ENCODE measurements at places on chromosomes 1 and 21. TPM values are rescaled to one million over a fixed set of nuclear protein-coding genes. Genes with fewer than 3 reads are reported as not detected.
A peak's percentile ranks its signal among the peaks of the same experiment; 100 is the strongest.

IKBKE gene
- 2.5 TPM for total RNA-seq

MCOLN2 gene
- 7.6 TPM for total RNA-seq

GFI1 gene
- total RNA-seq: 0.05 TPM

GSTM3 gene
- total RNA-seq: 288 TPM

ANKRD45 gene
- not detected for total RNA-seq

TNFRSF1B gene
- 2.0 TPM for total RNA-seq

WNT3A gene
- not detected for total RNA-seq

TIMM17A gene
- total RNA-seq: 116 TPM

OR2AK2 gene
- total RNA-seq: not detected

DNA sequence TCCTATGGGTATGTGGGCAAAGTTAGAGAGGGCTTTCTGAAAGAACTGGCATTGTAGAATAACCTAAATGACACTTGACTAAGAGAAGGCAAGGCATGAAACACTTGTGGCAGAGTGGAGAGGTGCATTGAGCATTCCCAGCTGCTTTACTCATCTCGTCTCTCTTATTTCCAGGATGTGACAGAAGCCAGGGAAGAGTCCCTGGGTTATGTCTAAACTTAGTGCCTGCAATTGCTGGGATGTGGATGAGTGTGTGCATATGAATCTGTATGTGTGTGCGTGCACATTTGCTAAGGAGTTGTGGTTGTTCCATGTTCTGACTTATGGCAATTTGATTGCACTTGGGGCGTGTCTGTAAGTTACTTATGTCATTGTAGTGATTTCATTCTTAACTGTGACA lies 1326.5 kb upstream of the B3GALT2 start:
- peak; percentile 84 for DNase-seq

GRCh38 chr1:62071695-62072094 lies 123.0 kb upstream of the L1TD1 start:
- DNase-seq: no peak

- DNase-seq: no peak
These were observed 48.5 kb upstream of the SCYL3 start for GRCh38 chr1:169941982-169942830.

DNA sequence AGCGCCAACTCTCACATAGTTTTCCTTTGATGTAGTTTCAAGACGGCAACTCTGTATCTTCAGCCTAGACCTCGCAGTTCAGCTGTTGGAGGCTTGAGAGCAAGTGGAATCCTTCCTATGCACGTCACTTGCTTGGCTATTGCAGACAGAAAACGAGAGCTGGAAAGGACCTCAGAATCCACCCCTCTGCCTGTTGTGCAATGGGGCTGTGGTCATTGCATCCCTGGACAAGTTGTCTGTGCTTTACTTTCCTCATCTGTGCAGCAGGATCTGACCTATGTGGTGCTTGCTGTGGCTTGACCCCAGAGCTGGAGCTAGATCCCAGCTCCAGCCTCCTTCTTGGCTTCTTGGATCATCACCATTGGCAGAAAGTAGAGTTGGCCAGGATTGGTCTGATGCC lies 50.0 kb upstream of the IGSF21 start:
- no peak for DNase-seq

GRCh38 chr21:32562915-32563314 lies 22.4 kb downstream of the TCP10L start:
- DNase-seq: no peak

DNA sequence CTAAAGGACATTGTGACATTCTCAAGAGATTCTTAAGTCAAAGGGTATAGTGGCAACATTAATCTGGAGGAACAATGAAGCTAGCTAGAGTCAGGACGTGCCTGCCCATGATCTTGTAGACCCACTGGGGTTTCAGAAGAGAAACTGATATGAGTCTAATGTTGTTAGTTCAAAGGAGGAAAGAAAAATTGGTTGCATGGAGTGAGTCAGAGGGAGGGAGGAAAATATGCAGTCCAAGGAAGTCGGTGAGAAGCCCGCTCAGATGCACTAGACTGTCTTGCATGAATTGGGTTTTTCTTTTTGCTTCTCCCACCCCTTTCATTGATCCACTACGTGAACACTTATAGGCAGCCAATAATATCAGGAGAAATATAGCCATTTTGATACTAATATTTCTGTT lies 53.8 kb upstream of the SYT14 start:
- DNase-seq: no peak

DNA sequence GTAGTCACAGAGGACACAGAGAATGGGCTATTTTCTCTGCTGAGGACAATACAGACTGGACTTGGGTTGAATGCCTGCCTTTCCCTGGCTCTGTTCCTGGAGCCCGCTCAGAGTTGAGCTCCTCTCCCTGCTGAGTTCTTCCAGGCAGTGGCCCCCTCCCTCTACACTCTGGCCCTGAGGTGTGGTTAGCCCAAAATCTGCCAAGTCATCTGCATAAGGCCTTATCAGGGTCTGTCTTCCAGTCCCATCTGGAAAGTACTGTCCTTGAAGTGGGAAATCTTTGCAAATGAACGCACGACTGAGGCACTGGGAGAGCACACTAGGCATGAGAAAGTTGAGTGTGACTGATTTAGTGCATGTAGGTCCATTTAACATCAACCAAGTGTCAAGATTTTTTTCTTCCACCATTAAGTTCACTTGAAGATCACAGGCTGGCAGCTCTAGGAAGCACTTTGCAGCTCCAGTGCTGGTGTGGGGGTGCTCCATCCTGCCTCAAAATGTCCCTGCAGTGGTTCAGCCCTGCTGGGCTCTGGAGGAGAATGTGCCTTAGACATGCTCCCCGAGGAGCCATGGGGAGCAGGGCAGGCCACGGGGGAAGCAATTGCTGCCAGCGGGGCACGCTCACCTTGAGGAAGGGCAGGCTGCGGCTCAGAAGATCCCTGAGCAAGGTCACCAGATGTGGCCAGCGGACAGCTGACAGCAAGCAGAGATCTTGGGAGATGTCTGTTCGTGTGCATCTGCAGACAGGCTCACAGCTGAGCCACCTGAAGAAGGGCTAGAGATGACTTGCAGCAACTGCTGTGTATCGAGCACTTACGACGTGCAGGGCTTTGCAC lies 41.5 kb downstream of the IER5 start:
- no peak for DNase-seq

- DNase-seq: peak; percentile 93
These were observed 52.8 kb upstream of the LYPLAL1 start for GRCh38 chr1:219120624-219121544.

- no peak for DNase-seq
These were observed 157.2 kb downstream of the PDE4B start for GRCh38 chr1:65949933-65950332.

- no peak for DNase-seq
These were observed 43.9 kb upstream of the IFNAR2 start for GRCh38 chr21:33185852-33186251.

GRCh38 chr1:145827966-145828365 lies 4.0 kb downstream of the POLR3C start:
- DNase-seq: no peak

DNA sequence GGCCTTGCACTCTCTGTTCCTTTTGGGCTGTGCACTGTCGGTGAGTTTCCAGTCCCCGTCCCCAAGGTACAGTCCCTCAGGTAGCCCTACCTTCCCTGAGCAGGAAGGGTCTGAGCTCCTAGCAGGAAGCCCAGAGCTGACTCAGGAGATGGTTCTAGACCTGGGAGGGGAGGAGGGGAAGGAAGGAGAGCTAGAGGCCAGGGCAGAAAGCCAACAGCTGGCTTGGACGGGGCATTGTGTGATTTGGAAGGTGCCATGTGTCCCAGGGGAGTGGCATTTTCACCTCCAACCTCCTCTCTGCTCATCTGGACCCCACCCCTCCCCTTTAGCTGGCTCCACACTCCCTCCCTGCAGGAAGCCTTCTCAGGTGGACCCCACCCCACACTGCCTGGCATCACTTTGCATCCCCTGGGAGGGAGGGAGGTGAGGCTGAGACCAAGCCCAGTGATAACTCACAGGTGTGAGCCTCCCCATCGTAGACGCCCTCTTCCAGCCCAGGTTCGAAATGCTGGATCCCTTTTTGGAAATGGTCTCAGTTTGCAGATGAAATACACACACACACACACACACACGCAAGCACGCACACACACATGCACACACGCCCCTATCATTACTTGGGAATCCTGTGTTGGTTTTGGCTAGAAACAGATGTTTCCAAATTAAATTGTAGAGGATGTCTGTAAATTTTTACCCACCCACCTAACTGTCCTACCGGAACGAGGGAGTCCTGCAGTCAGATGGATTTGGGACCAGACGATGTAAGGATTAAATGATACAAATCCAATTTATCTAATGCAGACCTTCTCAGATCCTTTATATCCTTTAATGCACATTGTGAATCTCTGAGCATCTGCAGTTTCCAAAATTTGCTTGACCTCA lies 19.7 kb upstream of the IFNLR1 start:
- no peak for DNase-seq

- no peak for DNase-seq
These were observed 52.8 kb downstream of the EDN2 start for GRCh38 chr1:41431490-41432350.

- DNase-seq: no peak
These were observed 76.5 kb upstream of the BTG3 start for GRCh38 chr21:17688912-17689874.

DNA sequence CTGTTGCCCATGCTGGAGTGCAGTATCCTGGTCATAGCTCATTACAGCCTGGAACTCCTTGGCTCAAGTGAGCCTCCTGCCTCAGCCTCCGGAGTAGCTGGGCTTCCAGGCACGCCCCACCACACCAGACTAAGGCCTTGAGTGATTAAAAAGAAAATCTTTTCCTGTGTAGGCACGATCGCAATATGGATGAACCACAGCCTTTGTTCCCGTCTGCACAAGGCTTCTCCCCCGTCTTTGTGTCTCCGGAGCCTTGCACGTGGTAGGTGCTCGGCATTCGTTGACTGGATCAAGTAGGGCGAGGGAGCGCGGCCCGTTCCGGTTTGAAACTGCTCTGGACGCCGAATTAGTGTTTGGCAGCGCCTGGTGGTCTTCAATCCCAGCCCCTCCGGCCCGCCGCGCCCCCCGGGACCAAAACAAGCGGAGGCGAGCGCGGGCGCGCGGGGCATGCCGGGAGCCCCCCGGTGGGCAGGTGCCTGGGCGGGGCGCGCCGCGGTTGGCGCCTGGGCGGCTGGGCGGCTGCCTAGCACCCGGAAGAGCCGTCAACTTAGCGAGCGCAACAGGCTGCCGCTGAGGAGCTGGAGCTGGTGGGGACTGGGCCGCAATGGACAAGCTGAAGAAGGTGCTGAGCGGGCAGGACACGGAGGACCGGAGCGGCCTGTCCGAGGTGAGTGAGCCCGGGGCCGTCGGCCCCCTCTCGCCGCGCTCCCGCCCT lies at the start of gene SFT2D2:
SFT2D2 (plus strand) TSS at position 529 of the 715 bp plus-strand sequence; CDS start at position 605, 76 bp downstream.
- peak; percentile 77 for DNase-seq

DNA sequence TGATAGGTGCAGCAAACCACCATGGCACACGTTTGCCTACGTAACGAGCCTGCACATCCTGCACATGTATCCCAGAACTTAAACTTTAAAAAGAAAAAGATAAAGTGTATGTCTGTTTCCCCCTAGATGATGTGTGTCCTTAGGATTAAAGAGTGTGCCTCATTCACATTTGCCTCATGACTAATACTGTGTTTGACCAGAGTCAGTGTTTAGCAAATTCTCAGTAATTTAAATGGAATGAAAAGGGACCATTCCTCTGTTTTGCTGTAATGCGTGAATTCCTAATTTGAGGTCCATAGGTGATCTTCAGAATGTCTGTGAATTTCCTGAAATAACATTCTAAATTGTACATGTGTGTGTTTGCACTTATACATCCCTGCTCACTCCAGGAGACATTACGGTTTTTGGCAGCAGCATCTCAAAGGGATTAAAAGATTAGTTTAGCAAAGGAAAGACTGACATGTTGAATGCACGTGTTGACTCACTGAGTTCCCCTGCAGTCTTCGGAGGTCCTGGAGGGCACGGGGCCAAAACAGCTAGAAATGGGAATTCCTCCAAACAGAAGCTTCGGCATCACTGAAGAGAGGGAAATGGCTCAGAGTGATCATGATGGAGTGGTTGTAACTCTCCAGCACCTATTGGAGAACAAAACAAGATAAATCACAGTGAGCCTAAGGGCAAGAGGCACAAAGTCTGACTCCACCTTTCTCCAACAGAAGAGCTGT lies 19.1 kb upstream of the SLC35F3 start:
- no peak for DNase-seq

DNA sequence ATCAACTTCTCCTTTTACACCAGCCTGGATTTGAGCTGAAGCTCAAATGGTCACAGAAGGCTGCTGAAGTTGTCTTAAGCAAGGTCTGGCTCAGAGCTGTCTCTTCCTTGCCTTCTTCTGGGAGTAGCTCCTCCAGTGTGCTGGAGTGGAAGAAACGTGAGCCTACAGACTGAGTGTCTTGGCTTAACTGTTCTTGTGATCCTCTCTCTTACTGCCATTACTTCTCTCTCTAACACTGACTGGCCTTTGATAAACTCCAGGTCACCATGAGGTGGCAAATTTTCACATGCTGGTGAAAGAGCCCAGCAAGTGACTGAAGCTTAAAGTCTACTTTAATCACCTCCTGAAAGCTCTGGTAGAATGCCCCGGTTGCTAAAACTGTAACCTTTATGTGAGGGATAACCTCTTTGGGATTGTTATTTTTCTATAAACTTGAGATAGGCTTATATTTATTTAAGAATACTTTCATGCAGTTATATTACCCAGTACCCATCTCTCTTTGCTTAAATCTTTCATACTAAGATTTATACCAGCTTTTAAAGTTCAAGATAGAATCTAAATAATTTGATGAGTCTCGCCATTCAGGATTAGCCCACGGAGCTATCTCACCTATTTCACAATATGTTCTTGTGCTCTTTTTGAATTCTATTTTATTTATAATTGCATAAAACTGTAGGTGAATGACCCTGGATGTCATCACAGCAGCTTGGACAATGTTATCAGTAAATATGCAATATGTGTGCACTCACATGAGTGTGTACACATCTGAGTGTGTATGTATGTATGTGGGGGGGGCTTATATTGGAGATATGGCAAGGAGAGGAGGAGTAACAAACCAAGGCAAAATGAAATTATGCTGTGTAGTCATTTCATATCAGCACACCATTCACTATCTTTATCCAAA lies 924.0 kb downstream of the LTN1 start:
- DNase-seq: peak; percentile 57

All from NCI-H460 (cell line).